ENCODE measurements at places on chromosomes 6 and 20.
A peak's percentile ranks its signal among the peaks of the same experiment; 100 is the strongest.

DNA sequence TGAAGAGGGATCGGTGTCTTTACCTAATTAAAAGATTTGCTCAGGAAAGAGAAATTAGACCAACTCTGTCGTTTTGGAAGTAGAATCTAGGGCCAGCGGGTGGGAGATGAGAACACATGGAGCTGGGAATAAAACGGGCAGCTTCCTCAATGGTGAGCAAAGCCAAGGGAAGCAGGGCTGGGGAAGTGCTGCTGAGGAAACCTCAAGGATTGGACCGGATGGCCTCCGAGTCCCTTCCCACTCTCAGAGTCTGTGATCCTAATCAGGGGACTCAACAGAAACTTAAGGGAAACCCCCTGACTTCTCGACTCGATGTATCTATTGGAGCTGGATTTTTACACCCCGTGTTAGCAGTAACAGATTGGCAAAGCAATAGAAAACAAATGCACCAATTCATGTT is 10.8 kb downstream of the GCNT2 start:
- DNase-seq = no peak

- DNase-seq = no peak
Observed at GRCh38 chr6:150732765-150733539, 132.6 kb upstream of the MTHFD1L start.

DNA sequence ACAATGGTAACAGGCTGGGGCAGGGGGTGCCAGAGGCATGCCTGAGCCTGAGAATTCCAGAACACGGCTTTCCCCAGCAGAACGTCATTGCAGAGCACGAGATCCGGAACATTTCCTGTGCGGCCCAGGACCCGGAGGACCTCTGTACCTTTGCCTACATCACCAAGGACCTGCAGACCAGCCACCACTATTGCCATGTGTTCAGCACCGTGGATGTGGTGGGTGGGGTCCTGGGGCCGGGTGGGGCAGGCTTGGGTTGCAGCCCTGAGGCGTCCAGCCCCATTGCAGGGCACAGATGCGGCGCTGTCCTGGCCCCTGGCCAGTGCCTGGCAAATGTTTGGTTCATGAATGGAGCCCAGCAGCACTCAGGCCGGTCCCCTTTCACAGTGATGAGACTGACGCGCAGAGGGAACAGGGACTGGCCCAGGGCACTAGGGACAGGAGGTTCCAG is 57.1 kb downstream of the TCP11 start:
- no peak for DNase-seq

- no peak for DNase-seq
Observed at GRCh38 chr6:139540276-139540675, 165.8 kb upstream of the CITED2 start.

- no peak for DNase-seq
Observed at GRCh38 chr6:154058963-154059680, 20.1 kb downstream of the OPRM1 start.

DNA sequence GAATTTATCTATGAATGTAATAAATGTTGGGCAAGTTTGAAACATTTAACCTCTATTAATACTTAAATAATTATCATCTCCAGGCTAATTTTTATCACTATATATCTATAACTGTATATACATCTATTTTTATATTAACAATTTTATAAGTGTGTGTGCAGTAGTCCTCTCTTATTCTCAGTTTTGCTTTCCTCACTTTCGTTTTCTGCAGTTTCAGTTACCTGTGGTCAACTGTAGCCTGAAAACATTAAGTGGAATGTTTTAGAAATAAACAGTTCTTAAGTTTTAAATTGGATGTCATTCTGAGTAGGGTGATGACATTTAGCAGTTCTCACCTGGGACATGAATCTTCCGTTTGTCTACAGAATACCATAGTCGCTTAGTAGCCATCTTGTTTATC is 379.4 kb upstream of the MAN1A1 start:
- DNase-seq = no peak

GRCh38 chr20:59359906-59360725 is 59.7 kb downstream of the EDN3 start:
- no peak for DNase-seq

DNA sequence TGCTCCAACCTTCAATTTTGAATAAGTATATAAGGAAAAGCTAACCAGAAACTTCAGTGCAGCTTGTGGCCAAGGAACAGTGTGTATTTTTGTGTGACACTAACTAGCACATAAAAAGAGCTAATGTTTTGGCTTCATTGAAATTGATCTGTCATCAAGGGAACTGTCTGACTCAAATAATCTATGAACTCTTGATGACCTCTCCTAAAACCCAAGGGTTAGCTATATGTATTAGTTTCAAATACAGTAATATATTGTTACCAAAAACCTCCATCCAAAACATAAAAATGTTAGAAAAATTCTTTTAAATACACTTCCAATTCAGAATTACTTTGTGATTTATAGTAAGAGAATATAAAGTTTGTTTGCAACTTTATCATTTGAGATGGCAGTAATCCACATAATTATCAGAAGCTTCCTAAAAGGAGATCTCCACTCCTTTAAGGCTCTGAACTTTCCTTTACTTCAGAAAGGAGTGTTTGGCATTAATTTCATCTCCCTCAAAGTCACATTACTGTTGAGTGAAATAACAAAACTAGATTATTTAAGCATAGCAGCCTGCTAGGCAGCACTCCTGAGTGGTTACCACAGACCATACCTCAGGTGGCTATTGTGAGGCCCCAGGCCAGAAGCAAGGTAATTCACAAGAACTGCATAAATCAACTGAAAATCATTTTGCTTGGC is 46.3 kb upstream of the HSF2 start:
- DNase-seq = no peak

DNA sequence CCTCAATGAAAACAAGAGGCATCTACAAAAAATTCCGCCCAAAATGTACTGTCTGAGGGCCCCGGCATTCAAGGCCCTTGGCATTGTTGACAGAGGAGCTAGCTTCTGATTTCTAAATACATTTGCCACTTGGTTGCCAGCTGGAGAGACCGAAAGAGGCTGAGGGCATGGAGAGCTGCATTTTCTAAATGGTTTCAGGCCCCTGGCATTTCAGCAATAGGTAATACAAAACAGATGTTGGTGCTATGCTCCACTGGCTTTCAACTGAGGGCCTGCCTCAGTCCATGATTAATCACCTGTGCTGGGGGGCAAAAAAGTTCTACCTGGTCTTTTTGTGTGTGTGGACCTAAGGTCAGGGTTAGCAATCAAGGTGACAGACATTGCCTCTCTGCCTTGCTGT is 79.5 kb upstream of the ISM1 start:
- no peak for DNase-seq

- DNase-seq = no peak
Observed at GRCh38 chr6:15023448-15023847, 222.4 kb upstream of the JARID2 start.

- no peak for DNase-seq
Observed at GRCh38 chr20:50226093-50226974, 35.7 kb downstream of the CEBPB start.

DNA sequence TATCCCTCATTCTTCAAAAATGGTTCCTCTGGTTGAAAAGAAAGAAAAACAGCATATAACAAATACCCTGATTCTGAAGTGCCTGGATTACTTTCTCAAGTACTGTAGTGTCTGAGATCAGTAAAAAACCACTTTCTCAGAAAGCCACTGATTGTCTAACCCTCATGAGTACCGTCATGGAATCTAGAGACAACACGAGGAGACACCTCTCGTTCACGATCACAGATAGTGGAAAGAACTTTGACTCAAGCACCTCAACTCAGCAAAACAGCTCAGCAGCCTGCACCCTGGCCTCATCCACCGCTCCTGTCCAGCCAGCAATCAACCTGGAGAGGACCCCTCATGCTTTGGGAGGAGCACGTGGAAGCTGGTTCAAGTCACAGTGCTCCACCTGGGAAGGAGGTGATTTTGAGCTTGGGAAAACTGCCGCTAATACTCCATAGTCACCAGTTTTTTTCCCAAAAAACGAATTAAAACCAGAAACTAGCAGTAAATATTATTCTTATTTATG is 1.0 kb downstream of the SCML4 start:
- no peak for DNase-seq

- no peak for DNase-seq
Observed at GRCh38 chr6:169071394-169071793, 182.3 kb downstream of the THBS2 start.

GRCh38 chr6:168192901-168193815 is 114.1 kb upstream of the FRMD1 start:
- DNase-seq = no peak

DNA sequence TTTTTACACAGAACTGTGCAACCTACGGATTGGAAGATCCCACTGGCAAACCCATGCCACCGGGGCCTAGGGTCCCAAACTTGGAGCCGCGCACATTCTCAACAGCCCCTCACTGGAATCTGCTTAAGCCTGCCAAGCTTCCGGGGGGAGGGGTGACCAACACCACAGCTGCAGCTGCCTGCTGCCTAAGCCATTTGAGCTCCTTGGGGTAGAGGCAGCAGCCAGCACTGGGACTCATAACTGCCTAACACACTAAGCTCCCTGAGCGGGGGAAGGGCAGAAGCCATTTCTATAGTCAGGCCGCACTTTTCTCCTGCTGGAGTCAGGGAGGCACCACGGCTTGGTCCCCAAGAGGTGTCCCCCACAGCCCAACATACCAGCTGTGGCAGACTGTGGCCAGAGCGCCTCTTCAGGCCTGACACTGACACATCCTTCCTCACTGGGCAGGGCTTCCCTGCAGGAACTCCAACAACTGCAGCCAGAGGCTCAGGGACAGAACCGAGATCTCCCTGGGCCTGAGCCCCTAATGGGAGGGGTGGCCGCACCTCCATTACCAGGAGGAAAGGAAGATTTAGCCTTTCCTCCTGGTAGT is 270.3 kb upstream of the ECI2 start:
- no peak for DNase-seq

DNA sequence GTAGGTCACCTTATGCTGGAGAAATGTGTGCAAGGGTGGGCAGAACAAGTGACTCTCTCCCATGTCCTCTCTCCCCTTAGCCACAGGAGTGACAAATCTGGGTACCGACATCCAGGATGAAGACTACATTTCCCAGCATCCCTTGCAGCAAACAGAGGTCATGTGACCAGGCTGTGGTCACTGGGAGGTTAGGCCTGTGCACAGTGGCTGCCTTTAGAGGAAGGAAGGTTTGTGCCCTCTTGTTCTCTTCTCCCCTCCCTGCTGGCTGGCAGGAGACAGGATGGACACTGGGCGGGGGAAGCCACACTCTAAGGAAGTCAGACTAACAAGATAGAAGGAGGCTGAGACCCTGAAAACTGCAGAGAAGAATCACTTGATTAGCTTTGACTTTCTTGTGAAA is 360.2 kb downstream of the PREX1 start:
- peak; percentile 31 for DNase-seq

GRCh38 chr20:24637087-24637486 is 167.7 kb downstream of the SYNDIG1 start:
- no peak for DNase-seq

GRCh38 chr6:21132856-21133838 is 460.4 kb upstream of the SOX4 start:
- DNase-seq = no peak

DNA sequence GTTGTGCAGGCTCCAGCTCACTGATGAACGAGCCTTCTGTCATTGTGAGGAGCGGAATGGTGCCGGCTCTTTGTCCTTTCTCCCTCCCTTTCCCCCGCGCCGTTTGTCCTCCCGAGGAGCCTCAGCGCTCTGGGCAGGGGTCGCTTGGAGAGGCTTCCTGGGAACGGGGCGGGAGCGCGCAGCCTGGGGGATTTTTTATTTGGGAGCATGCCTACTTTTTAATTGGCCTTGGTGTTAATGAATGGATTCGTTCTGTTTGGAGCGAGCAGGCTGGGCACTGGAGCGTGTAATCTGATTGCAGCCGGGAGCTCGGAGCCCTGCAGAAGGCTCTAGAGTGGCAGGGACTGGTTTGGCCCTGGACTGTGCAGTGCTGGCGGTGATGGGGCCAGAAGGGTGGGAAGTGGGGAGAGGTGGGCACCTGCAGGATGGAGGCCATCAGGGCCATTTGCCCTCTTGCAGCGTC is 118.8 kb downstream of the CDH4 start:
- DNase-seq = no peak

DNA sequence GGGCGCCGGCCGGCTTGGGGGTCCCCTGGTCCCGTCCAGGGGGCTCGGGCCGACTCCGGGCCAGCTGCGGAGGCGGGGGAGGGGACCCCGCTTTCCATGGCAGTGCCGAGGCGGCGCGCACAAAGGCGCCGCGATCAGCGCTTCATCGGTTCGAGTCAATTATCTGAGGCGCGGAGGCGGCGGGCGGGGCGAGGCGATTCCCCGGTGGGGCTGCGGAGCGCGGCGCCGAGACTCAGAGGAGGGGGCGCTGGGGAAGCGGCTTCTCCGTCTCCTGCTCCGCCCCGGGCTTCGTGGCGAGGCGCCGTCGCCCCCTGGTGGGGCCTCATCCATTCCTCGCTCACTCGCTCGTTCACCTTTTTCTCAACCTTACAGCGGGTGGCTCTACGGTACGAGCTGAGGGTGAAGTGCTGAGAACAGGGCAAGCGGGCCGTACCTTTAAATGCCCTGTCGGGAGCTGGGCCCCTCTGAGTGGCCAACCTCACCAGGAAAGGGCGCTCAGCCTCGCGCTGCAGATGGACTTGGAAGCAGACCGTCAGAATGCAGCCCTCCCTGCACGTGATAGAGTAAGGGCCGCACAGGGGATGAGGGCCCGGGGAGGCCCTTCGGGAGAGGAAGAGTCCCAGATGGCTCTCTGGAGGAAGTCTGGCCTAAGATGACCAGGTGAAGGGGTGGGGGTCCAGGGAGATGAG is 39.9 kb downstream of the SLC52A3 start:
- no peak for DNase-seq

- DNase-seq = no peak
Observed at GRCh38 chr20:49706630-49707091, 7.0 kb downstream of the B4GALT5 start.

DNA sequence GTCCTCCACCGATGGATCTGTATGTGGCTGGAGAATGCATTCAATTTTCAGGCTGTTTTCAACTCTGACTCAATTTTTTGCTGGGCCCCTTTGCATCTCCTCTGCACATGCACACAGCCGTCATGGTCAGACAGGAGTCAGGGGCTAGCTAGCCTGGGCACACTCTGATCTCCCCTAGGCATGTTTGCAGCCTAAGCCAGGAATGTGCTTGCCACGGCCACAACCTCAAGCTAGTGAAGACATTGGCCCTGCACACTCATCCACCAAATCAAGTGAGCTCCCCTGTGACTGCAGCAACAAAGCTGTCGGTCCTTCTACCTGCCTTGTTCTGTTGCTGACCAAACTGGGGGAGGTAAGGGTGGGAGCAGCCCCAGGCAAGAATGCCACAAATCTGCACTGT is 300.5 kb downstream of the ESR1 start:
- DNase-seq = no peak

- no peak for DNase-seq
Observed at GRCh38 chr6:108119769-108120141, 45.2 kb upstream of the OSTM1 start.

DNA sequence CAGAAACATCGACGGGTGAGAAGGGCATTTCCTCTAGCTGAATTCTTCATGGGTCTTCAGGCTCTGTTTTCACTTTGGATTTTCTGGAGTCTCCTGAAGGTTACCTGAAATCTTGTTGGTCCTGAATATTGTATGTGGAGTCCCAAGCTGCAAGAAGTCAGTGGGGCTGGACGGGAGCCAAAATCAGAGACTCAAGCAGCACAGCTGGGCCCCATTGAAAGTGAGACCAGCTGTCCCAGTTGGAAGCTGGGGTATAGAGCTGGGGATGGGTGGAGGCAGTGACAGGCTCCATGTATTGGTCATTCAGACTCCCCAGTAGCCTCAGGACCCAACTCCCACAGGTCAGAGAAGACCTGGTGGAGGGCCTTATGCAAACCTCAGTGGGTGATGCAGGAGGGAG is 111.3 kb upstream of the MLN start:
- DNase-seq = no peak

- DNase-seq = no peak
Observed at GRCh38 chr20:33246077-33246476, 10.3 kb downstream of the BPIFA1 start.

Data from HCT116 (cell line).